CD8-positive, alpha-beta memory T cell (primary cell): ENCODE measurements at places on chromosomes 12 and 14. TPM values are rescaled to one million over a fixed set of nuclear protein-coding genes. Genes with fewer than 3 reads are reported as not detected.

The SLC5A8 gene
- not detected for total RNA-seq

The AMDHD1 gene
- total RNA-seq: 2.0 TPM

The ARPC3 gene
- 266 TPM for total RNA-seq

The NUP37 gene
- total RNA-seq: 89.7 TPM

The OTUB2 gene
- total RNA-seq: 1.1 TPM

The MLH3 gene
- 16.7 TPM for total RNA-seq

The AGAP2 gene
- total RNA-seq: 31.7 TPM

The CMA1 gene
- not detected for total RNA-seq

GRCh38 chr14:56339855-56340701, 221.9 kb downstream of the PELI2 start:
- DNase-seq: peak; percentile 21
- H3K4me1 ChIP-seq: no peaks in the 10 kb centered on the region
- H3K27ac ChIP-seq: no peak overlapping the region
- no peaks in the 10 kb centered on the region for H3K36me3 ChIP-seq
- no peaks in the 10 kb centered on the region for H3K27me3 ChIP-seq
- no peak overlapping the region for H3K4me3 ChIP-seq

- no peak overlapping the region for H3K4me3 ChIP-seq
- H3K27me3 ChIP-seq: no peaks in the 10 kb centered on the region
- no peak overlapping the region for H3K27ac ChIP-seq
- DNase-seq: no peak
Observed at GRCh38 chr12:30088259-30088995, 304.7 kb upstream of the TMTC1 start.

- no peak overlapping the region for H3K4me3 ChIP-seq
- H3K36me3 ChIP-seq: no peaks in the 10 kb centered on the region
- H3K27ac ChIP-seq: no peak overlapping the region
- no peaks in the 10 kb centered on the region for H3K27me3 ChIP-seq
Observed at GRCh38 chr12:8483079-8483478, 27.3 kb downstream of the CLEC6A start.

GRCh38 chr12:86950444-86950843, 694.3 kb upstream of the MGAT4C start:
- H3K27me3 ChIP-seq: no peaks in the 10 kb centered on the region
- DNase-seq: no peak
- no peak overlapping the region for H3K4me3 ChIP-seq
- H3K4me1 ChIP-seq: no peaks in the 10 kb centered on the region
- H3K36me3 ChIP-seq: no peaks in the 10 kb centered on the region
- H3K27ac ChIP-seq: no peak overlapping the region

GRCh38 chr14:45287610-45288009, 34.6 kb upstream of the MIS18BP1 start:
- H3K36me3 ChIP-seq: no peaks in the 10 kb centered on the region
- no peak for DNase-seq
- no peaks in the 10 kb centered on the region for H3K4me1 ChIP-seq
- H3K27me3 ChIP-seq: no peaks in the 10 kb centered on the region

DNA sequence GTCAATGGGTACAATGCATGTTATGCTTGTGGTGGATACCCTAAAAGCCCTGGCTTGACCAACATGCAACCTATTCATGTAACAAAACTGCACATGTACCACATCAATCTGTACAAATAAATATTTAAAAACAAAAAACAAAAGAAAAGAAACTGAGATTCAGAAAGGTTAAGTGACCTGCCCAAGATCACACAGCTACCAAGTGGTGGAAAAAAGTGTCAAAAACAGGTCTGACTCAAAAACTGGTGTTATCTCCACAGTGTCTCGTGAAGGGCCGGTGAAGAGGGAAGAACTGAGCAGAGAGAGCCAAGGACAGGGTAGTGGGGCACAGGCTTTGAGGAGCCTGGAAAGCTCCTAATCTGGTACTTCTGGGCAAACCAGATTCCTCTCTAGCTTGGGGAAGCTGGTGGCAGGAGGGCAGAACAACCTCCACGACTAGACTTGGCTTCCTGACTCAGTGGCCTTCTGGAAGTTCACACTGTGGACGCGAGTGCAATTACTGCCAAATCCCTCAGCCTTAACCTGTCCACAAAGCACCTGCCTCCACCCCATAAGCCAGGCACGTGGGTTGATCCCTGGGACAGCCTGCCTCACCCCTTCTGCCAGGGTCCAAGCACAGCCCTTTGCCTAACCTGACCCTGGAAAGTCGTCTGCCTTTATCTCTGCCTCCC, 15.6 kb downstream of the ZBTB39 start:
- DNase-seq: no peak
- no peaks in the 10 kb centered on the region for H3K27me3 ChIP-seq
- no peak overlapping the region for H3K4me3 ChIP-seq
- H3K36me3 ChIP-seq: no peaks in the 10 kb centered on the region

DNA sequence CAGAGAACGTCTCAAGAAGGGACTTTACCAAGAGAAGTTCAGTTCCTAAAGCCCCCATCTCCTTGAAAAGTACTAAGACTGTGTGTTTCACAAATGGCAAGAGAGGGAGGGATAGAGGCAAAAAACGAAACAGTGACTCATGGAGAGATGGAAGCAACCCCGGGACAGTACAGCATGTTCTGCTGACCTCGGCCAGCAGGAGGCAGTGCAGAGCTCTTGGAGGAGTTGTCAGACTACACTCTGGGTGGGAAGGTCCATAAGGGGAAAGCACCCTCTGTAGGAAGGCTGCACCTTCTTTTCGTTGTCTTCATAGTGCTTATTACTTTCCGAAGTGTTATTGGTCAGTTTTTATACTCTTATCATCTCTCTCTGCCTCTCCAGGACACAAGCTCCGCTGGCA, 525.2 kb upstream of the CCDC196 start:
- H3K27me3 ChIP-seq: no peaks in the 10 kb centered on the region
- peaks cover 16% of the 10 kb centered on the region for H3K4me1 ChIP-seq
- no peaks in the 10 kb centered on the region for H3K36me3 ChIP-seq
- no peak overlapping the region for H3K4me3 ChIP-seq

DNA sequence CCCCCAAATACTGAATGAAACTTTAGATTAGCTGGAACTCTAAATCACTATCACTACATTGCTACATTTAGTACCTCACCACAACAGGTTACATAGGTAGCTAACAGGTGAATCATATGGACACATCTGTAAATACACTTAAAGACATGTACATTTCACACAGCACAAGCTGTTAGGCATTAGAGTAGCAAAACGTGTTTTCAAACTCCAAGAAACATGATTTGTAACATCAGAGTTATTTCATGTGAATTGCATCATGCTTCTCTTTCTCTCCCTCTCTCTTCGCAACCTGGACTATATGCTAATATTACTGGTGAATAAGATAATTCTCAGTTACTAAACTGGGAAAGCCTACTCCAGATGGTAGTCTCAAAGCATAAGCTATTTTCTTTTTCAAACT, 4.3 kb downstream of the SEL1L start:
- DNase-seq: no peak
- H3K4me1 ChIP-seq: peaks cover 39% of the 10 kb centered on the region
- H3K27ac ChIP-seq: no peak overlapping the region

- H3K36me3 ChIP-seq: no peaks in the 10 kb centered on the region
- peaks cover 13% of the 10 kb centered on the region for H3K4me1 ChIP-seq
- DNase-seq: no peak
Observed at GRCh38 chr12:89856431-89856830, 147.8 kb upstream of the ATP2B1 start.

DNA sequence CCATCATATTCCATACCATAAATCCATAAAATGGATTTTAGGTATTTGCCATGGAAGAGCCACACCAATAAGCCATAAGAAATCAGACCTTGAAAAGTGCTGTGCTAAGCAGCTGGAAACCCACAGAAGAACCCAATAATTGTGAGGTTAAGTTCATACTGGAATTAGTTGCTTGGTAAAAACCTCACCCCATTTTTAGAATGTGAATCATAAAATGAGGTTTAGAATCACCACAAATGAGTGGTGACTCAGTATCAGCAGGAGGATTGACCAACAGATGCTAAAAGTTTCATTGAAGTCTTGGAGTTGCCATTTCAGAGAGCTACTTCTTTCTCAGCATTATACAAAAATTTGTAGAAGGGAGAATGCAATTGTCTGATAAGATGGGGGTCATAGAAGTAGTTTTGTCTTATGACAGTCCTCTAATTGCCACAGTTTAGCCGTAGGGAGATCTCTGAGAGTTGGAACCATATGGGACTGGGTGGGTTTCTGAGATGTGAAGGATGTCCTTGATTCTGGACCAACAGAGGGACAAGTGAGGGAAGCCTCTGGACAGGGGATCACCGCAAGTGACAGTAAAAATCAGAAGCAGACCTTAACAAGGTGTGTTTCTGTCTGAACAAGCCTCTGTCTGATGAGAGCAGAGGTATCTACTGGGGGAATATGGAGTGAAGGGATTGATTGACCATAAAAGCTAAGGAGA, 1.4 kb upstream of the STON2 start:
- no peaks in the 10 kb centered on the region for H3K36me3 ChIP-seq
- H3K4me1 ChIP-seq: no peaks in the 10 kb centered on the region
- no peak overlapping the region for H3K4me3 ChIP-seq
- H3K27me3 ChIP-seq: no peaks in the 10 kb centered on the region
- no peak overlapping the region for H3K27ac ChIP-seq
- no peak for DNase-seq

- no peak for DNase-seq
- no peaks in the 10 kb centered on the region for H3K27me3 ChIP-seq
- H3K4me3 ChIP-seq: no peak overlapping the region
- no peaks in the 10 kb centered on the region for H3K36me3 ChIP-seq
Observed at GRCh38 chr12:131188131-131189050, 234.7 kb downstream of the ADGRD1 start.

DNA sequence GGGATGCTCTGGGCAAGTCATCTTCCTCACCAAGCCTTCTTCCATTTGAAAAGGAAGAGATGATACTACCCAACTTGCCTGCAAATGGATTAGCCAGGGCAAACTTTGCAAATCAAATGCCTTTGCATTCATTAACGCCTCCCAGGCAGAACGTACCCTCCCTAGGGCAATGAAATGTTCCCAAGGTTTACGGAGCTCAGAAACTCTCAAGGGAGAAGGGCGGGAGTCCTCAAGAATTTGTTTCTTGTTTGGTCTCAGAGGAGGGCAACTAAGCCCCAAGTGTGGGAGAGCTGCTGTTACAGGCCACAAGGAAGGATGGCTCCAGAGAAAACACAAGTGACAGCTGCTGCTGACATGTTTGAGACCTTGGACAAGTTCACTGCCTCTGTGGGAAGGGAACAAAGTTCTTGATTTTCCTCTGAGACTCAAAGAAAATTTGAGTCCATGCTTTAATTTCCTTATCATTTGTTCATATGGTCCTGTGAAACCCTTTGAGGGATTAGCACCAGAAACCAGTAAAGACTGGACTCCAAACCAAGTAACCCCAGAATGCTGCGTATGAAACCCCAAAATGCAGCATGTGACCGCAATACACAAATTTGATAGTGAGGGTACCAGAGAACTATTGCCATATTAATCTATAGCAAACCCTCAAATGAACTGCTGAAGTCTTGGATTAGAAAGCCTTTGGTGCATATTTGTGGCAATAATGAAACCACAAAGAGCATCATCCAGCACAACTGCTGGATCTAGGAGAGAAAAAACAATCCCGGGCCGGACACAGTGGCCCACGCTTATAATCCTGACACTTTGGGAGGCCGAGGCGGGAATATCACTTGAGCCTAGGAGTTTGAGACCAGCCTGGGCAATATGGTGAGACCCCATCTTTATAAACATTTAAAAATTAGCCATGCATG, 22.9 kb downstream of the SPTB start:
- H3K4me1 ChIP-seq: no peaks in the 10 kb centered on the region
- no peaks in the 10 kb centered on the region for H3K36me3 ChIP-seq
- no peaks in the 10 kb centered on the region for H3K27me3 ChIP-seq
- H3K4me3 ChIP-seq: no peak overlapping the region

DNA sequence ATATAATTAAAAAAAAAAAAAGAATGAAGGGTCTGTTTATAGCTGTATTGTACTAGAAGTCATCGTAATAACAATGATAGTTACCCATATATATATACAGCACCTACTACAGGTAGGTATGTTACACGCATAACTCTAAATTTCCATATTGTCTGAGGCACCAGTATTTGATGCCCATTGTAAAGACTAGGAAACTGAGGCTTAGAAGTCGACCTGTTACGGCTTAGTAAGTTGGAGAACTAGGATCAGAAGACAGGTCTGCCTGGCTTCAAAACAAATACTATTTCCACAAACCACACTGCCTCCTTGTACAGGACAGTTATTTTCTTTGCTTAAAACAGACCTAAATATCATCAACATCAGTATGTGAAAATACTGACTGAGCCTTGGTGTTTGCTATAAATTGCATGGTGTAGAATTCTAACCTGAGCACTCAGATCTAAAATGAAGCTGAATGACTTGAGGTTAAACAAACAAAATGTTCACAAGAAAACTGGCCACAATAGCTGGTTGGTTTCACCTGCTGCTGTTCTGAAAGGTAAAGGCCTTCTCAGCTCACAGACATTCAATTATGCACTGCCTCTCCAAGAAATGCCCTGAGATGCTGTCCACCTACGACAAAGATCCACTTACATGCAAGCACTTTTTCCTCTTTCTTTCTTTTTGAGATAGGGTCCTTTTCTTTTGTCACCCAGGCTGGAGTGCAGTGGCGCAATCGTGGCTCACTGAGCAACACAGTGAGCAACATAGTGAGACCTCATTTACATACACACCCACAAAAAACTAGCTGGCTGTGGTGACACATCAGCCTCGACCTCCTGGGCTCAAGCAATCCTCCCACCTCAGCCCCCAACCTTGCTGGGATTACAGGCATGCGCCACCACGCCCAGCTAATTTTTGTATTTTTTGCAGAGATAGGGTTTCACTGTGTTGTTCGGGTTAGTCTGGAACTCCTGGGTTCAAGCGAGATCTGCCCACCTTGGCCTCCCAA, 35.7 kb downstream of the SSH1 start:
- H3K36me3 ChIP-seq: no peaks in the 10 kb centered on the region
- H3K27ac ChIP-seq: no peak overlapping the region
- no peaks in the 10 kb centered on the region for H3K27me3 ChIP-seq

DNA sequence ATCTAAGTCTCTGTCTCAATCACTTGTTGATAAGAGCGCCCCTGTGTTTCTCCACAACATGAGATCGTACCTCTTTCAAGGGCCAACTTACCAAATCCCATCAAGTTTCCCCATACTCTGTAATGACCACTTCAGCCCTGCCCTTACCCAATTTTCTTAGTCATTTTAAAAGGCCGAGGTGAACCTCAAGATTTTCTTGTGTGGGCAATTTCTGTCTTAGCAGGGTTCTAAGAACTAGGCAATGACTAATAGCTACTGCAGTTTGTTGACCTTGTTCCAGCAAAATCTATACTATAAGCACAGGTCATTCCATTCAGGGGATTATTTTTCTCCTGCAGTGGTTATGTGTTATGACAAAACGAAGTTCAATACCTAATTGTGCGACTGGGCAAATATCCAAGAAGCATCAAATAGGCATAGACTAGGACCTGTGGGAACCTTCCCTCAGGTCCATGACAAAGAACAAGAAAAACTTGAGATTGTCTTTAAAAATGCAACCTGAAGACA, 359.8 kb downstream of the PCNX1 start:
- H3K27ac ChIP-seq: no peak overlapping the region
- H3K4me1 ChIP-seq: peaks cover 10% of the 10 kb centered on the region
- H3K36me3 ChIP-seq: no peaks in the 10 kb centered on the region

GRCh38 chr14:104957146-104958113, 20.7 kb downstream of the AHNAK2 start:
- H3K4me1 ChIP-seq: no peaks in the 10 kb centered on the region
- no peaks in the 10 kb centered on the region for H3K36me3 ChIP-seq
- no peak overlapping the region for H3K4me3 ChIP-seq
- H3K27ac ChIP-seq: no peak overlapping the region
